ENCODE measurements at places on chromosomes 6 and 20.

GRCh38 chr6:87279196-87279595 is 43.2 kb upstream of the SMIM8 start:
- DNase-seq: no peak

DNA sequence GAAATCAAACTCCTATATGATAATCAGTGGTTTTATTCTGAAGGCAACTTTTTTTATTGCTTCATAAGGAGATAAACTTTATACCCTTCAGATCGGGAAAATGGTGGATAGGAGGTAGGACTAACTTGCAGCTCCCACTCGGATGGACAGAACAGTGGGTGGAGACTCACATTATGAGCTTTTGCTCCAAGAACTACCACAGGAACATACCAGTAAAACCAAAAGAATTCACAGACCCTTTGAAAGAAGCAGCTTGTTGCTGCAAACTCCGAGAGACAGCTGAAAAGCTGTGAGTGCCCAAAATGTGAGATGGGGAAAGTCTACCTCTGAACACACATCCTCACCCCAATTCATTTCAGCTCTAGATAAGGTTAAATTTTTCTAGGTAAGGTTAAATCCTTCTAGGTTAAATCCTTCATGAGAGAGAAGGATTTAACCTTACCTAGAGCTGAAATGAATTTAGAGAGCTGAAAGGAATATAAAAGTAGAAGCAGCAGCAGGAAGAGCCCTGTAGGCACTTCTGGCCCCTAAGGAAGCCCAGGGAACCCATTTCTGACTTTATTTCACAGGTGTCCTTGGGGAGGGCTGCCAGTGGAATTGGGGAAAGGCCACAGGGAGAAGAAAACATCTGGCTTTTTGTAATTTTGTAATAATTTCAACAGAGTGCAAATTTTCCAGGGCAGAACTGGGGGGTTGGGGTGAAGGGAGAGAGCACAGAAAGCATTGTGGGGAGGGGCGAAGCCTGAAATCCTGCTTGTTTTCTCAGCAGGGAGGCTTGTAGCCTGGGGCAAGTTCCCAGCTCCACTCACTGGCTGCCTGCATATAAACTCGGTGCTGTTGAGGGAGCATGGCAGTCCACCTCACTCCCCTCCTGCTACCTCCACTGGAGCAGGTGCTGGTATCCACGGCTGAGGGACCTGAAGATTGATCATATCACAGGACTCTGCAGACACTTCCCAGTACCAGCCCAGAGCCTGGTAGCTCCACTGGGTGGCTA is 65.9 kb upstream of the HCRTR2 start:
- DNase-seq: no peak

DNA sequence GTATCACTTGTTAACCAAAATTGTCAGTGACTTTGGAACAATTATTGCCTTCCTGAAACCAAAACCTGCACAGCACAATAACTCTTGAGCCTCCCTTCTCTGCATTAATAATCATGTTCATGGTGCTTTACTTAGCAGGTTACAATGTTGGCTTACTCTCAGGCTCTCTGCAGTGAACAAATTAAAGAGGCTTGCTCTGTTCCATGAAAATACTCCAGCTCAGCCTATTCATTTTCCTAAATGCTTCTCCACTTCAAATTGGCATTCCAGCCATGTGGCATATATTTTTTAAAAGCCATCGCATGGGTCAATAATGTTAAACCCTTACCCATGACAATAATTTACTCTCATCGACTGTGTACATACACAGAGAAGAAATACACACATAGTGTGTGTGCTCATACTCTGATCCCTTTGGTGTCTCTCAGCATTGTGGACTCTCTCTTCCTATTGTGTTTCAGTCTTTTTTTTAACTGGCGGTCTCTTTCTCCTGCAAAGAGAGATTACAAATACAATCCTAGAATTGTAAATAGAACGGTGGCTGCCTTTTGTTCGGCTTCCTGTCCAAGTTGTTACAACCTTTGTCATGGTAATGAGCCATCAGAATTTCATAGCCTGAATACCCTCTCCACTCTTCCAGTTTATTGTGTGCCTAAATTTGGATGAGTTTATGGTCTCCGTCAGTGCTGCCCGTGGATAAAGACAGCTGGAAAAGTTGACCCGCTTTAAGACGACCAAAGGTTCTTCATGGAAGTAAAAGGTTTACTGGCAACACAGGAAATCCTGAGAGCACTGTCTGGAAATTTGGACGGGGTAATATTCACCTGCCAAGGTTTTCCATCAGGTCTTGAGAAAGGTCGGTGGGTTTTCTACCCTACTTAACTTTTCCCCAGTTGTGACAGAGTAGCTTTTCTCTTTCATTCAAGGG is 263.6 kb downstream of the CD83 start:
- DNase-seq: no peak

GRCh38 chr6:18087396-18088165 is 34.9 kb downstream of the NHLRC1 start:
- DNase-seq: no peak

DNA sequence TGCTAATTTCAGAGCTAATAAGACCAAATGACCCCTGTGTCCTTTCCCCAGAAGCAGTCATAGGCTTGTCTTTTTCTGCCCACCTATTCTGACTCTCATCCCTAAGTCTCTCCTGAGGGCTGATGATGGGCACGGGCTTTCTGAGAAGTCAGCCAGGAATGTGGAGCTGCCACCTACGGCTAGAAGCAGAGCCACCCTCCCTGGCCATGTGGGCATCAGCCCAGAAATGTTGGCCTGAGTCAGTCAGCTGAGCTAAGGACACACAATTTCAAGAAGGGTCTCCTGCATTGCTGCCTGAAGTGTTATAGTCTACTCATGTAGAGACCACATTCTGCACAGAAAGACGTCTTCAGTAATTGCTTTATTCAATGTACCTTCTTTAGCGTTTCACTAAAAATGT is 17.1 kb downstream of the MYLIP start:
- no peak for DNase-seq

DNA sequence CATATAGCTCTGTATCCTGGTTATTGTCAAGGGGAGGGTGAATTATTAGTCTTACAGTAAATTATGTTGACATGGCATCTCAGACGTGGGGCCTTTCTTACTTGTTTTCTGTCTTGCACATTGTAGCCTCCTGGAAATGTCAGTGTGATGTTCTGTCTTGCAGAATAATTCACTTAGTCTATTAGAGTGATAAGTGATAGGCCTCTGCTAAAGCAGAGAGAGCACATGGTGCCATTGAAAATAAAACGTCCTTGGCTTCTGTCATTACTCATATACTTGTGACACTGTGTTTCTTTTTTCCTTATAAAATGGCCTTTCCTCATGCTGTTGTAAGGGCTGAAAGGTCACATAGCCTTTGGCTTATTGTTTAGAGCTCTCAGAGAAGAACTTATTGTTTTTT is 531.0 kb downstream of the EPM2A start:
- DNase-seq: no peak

DNA sequence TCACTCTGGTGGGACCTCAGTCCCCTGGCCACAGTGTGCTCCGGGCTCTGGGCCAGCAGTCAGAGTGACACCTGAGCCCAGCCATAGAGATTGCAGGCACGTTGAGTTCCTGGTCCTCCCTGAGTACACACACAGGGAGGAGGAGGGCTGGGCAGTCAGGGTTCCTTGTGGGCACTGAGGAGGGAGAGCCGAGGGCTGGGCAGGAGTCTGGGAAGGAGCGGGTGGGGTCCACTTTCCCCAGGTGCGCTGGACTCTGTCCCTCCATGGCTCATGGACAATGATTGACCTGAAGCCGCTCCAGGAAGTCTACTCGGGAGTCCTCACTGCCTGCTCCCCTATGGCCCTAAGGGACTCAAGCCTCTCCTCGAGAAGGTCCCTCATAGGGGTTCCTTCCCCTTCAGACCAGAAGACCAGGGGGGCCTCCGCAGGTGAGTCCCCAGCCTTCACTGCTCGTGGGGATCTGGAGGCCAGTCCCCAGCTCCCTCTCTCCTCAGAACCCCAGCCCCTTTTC is 1.1 kb downstream of the SLC44A4 start:
- DNase-seq: no peak

DNA sequence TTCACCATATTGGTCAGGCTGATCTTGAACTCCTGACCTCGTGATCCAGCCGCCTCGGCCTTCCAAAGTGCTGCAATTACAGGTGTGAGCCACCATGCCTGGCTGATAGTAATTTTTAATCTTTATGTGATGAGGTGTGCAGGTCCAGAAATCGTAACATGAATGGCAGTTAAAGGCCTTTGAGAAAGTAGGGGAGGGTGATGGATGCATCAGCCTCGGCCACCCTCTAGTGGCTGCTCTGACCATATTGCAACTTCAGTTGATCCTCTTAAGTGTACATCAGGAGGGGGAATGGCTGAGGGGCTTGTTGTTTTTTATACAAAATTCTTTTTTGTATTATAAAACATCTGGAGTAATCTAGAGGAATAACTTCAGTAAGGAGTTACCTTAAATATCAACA is 193.0 kb downstream of the ZFAND3 start:
- DNase-seq: no peak

GRCh38 chr20:4736875-4737274 is 15.2 kb downstream of the PRND start:
- DNase-seq: no peak

- no peak for DNase-seq
Observed at GRCh38 chr6:94570581-94570980, 1006.8 kb upstream of the MANEA start.

GRCh38 chr6:127641905-127642304 is 64.9 kb downstream of the C6orf58 start:
- DNase-seq: no peak

DNA sequence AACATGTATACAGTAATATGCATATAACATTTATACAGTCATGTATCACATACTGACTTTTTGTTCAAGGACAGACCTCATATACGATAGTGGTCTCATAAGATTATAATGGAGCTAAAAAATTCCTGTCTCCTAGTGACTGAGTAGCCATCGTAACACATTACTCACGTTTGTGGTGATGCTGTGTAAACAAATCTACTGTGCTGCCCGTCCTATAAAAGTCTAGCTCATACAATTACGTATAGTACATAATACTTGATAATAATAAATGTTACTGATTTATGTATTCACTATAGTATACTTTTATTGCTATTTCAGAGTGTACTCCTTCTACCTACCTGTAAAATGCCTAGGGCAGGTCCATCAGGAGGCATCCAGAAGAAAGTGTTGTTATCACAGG is 17.4 kb downstream of the SERAC1 start:
- DNase-seq: no peak

DNA sequence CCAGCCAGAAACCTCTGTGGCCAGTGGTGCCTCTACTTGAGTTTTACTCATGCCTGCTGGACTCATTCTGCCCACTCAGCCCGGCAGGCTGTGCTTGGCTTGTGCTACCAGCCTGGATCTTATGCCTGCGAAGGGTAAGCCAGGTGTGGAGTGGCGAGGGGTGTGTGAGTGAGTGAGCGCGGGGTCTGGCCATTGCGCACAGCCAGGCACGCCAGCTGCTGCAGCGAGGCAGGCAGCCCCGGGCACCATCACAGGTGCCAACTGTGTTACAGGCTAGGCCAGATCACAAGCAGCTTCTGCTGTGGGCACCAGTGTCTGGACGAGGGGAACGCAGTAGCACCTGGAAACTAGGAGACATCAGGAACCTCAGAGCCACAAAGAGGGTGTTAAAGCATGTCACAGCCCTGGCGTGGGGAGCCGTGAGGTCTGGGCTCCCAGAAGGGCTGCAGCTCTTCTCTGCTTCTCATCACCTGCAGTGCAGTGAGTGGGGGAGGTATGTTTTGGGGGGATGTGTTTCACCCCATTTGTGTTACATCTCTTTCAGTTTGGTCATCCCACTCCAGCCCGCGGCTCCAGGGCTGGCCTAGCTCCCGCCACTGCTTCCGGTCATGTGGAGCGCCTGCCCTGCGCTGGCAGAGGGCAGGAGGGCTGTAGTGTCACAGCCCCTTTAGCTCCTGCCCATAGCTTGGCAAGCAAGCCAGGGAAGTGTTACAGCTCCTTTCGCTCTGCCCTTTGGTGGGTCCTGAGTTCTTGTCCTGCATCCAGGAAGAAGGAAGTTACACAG is 379.7 kb upstream of the IMPG1 start:
- no peak for DNase-seq

DNA sequence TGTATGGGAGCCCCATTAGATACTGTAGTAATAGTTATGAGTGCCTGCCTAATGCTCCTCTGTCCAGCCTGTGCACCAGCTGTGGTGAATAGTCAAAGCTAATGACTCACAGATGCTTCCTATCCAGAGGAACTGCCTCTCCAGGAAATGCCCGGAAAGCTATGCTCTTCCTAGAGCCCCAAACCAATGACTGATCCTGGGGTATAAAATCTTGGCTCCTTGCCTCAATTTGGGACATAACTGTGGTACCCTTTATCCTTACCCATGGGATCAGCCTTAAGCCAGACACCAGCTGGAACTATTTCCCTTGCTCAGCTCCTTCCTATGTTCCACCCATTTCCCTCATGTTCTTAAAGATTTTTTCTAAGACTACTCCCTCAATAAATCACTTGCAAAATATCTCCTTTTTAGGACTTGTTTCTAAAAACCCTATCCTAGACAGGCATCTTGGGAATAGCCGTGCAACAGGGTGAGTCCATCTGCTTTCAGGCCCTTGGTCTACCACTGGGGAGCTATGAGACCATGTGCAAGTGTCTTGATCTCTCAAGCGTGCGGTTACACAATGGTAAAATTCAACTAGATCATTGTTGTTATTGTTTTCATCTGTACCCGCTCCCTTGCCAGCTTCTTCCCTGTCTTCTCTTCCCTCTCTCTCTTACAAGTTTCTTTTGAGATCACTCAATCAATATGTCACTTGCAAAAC is 283.7 kb downstream of the BTBD3 start:
- no peak for DNase-seq

DNA sequence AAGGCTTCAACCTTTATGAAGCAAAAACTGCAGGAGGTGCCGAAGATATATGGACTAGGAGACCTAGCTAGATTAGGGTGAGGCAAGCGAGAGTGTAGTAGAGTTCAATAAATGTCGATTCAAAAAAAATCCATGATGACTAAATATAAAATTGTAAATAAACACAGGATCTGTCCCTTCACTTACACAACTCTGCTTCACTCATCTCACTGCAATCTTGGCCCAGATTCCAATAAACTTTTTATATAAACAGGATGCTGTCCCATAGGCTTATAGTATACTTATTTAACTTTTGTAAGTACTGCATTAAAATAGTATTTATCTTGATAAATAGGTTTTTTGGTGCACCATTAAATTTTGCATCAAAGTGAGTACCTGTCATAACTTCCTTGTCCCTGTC is 648.4 kb upstream of the NRSN1 start:
- no peak for DNase-seq

DNA sequence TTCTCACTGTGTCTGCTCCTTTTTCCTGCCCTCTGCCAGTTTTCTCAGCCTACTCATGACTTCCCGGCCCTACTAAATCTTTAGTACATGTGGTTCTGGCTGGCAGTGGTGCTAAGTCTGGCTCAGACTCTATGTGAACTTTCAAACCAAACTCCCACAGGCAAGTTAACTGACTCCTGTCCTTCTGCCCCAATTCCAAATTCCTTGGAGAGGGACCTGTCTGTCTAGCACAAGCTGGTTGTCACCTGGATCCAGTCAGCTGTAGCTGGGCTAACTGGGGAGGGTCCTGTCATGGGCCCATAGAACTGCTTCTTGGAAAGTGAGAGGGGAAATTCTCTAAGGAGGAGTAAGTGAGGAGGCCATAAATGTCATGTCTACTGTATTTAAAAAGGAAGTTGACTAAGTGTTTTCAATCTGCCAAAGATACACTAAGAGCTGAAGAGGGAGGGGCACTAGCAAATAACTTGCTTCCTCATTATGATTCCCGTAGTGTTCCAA is 240.1 kb downstream of the KCNQ5 start:
- peak; percentile 45 for DNase-seq

Measured in left cardiac atrium (tissue), 4 donors.